ENCODE measurements at places on chromosomes 1 and 21.
A peak's percentile ranks its signal among the peaks of the same experiment; 100 is the strongest.

GRCh38 chr1:103561643-103562395 is 9.6 kb upstream of the AMY2B start:
- DNase-seq: peak; percentile 58

- no peak for DNase-seq
Observed at GRCh38 chr21:36946949-36947356, 19.5 kb downstream of the HLCS start.

GRCh38 chr1:112514901-112515300 is 6.1 kb downstream of the WNT2B start:
- no peak for DNase-seq

DNA sequence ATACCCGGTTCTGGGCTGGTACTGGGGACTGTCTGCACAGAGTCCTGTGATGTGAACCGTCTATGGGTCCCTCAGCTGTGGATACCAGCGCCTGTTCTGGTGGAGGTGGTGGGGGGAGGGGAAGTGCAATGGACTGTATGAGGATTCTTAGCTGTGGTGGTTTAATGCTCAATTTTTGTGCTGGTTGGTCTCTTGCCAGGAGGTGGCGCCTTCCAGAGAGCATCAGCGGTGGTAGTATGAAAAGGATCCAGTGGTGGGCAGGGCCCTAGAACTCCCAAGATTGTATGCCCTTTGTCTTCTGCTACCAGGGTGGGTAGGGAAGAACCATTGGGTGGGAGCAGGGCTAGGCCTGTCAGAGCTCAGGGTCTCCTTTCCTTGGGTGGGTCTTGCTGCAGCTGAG is 89.4 kb upstream of the B3GALT2 start:
- DNase-seq: no peak

GRCh38 chr1:27417713-27418112 is 25.3 kb downstream of the GPR3 start:
- no peak for DNase-seq

DNA sequence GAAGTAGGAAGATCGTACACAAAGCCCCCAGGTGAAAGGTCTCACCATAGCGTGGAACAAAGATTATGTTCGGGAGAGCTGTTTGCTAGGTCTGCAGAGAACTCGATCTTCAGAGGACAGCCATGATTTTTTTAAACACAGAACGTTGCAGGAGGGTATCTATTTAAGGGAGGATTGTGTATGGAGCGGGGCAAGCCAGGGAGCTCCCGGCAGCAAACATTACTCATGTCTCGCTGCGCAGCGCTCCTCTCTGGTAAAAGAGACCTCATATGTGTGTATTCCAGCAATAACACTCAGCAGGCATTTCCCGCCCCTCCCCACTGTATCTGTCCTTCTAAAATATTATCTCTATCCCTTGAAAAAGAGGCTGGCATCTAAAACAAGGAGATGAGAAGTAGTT is 2.7 kb downstream of the GLIS1 start:
- DNase-seq: no peak

- no peak for DNase-seq
Observed at GRCh38 chr1:84481317-84481716, 2.3 kb downstream of the RPF1 start.

- DNase-seq: no peak
Observed at GRCh38 chr1:8324176-8324810, 6.4 kb downstream of the SLC45A1 start.

- DNase-seq: no peak
Observed at GRCh38 chr21:42855171-42855936, 24.0 kb downstream of the WDR4 start.

DNA sequence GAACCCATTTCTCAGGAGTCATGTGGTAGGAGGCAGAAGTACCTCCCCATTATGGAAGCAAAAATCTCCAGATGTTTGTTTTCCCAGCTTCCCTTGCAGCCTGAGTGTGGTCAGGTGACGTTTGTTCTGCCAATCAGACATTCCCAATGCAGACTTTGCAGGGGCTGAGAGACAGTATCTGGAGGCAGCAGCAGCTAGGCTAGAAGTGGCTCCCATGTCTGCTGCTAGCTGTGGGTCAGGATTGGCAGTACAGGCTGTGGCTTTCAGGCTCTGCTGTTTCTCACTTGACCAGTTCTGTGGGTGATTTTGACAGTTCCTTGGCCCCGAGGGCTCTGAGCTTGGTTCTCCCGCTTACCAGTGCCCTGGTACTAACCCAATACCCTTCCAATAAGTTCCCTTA is 58.6 kb upstream of the NBPF3 start:
- DNase-seq: no peak

GRCh38 chr1:73674945-73675561 is 522.9 kb downstream of the LRRIQ3 start:
- DNase-seq: peak; percentile 19

DNA sequence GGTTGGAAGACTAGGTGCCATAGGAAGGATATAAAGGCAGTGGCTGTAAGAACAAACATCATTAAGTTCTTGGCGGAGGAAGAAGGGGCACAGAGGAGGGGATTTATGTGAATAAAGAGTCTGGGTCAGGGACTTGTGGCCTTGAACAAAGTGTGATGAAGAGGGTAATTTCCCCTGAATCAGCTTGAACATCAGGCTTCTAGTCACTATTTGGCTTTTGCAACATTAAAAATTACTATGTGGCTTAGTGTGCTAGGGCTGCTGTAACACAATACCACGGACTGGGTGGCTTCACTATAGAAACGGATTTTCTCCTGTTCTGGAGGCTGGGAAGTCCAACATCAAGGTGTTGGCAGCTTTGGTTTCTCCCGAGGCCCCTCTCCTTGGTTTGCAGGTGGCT is 70.5 kb upstream of the CNIH3 start:
- DNase-seq: peak; percentile 37

DNA sequence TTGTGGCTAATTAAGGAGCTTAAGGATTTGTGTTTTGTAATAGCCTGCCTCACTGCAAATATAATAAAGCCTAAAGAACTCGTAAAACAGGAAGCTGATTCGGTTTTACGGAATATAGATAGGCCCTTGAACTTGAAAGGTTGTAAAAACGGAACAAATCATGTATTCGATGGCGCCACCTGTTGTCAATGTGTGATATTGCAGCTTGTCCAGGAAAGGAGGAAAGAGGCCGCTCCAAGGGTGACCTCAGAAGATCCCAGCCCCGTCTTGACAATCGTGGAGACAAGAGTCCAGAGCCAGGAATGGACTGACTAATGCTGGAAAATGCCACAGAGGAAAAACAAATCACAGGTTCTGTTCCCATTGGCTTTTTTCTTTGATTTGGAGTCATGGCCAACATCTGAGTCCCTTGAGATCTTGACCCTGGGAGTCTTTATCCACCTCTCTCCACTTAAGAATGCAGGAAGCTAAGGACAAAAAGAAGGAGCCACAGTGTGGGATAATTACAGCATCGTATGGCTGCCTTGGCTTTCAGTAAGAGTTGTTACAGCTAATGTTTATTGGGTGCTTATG is 7.0 kb upstream of the IGSF21 start:
- peak; percentile 75 for DNase-seq

GRCh38 chr1:22133931-22134324 is 9.0 kb downstream of the WNT4 start:
- DNase-seq: no peak

DNA sequence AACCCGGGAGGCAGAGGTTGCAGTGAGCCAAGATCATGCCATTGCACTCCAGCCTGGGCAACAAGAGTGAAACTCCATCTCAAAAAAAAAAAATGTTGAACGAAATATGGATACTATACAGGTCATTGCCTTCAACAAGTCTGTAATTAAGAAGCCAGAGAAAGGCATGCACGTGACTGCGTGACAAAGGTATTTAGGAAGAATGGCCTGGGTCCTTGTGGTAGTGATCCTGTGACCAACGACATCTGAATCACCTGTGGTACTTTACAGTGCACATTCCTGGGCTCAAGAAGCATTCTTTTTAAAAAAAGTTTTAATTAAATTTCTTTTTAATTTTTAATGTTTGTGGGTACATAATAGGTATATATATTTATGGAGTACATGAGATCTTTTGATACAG is 115.0 kb downstream of the GREM2 start:
- DNase-seq: no peak

- no peak for DNase-seq
Observed at GRCh38 chr1:203711251-203712007, 53.6 kb upstream of the LAX1 start.

Measured in suppressor macrophage treated with lipopolysaccharide for 4 hours (primary cell).